Left renal pelvis (tissue), 4 donors: ENCODE measurements at places on chromosomes 7 and 10. TPM values are rescaled to one million over a fixed set of nuclear protein-coding genes. Genes with fewer than 3 reads are reported as not detected.

GRCh38 chr7:133730360-133730759 is 396.8 kb upstream of the LRGUK start:
- DNase-seq = no peak

DNA sequence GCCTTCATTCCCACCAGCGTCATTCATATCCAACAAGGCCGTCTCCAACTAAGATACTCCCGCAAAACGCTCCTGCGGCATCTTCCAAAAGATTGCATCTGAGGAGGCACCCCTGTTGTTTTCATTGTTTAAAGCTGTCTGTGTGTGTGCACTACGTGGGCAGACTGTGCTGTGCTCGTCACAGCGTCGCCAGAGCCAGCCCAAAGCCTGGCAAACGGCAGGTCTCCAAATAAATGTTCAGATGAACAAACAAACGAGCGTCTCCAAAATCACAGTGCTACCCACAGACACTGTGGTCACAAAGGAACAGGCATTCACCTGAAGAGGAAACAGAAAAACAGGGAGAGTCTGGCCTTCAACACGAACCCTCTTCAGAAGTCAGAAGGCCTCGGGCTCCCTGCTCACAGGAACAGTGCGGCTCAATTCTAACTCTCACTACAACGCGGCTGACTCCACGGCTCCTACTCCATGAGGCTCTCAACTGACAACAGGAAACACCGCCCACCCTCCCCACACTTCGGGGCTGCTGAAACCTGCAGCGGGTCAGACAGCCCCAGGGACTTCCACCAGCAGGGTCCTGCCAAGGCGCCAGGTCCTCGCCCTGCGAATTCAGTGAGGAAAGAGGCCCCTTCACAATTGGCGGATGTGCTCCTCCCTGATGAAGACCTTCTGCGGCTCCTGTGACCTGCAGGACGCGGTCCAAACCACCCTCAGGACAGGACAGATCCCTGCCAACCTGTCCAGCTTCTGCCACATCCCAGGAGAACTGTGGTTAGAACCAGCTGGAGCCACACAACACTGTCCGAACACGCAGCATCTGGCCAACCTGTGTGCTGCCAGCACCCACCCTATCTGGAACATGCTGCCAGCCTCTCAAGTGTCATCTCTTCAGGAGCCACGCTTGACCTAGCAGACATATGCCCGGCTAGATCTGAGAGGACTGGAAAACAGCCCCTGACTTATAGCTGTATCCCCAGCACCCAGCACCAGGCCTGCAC is 36.1 kb downstream of the MAD1L1 start:
- no peak for DNase-seq

The TRIM50 gene
- 0.55 TPM for polyA plus RNA-seq

The AKR1C3 gene
- polyA plus RNA-seq = 46.3 TPM

DNA sequence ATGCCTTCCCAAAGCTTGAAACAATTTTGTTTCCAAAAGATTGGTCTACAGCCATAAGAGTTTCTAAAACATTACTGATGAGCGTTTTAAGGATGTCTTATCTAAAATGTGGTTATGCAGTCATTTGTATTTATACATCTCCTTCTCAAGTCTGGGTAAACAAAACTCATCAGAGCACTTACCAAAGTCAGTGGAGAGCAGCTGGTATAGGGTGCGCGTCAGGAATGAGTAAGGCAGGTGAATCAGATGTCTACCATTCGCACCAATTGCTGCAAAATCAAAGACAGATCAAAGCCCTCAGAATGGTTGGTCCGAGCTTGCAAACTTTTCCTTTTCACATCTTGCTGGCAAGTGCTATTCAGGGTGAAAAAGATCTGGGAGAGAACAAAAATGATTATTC is 65.6 kb upstream of the FAM171A1 start:
- DNase-seq = no peak

- DNase-seq = no peak
Observed at GRCh38 chr7:81583090-81583489, 186.8 kb downstream of the HGF start.

GRCh38 chr7:44776211-44776610 is 20.3 kb upstream of the PPIA start:
- DNase-seq = no peak

The ST8SIA6 gene
- 2.6 TPM for polyA plus RNA-seq
